Activated T-cell treated with anti-CD3 and anti-CD28 coated beads, Interleukin-2, amount 50 U/mL, for 4 hours (primary cell): ENCODE measurements at places on chromosomes 4 and X. TPM values are rescaled to one million over a fixed set of nuclear protein-coding genes. Genes with fewer than 3 reads are reported as not detected.

DNA sequence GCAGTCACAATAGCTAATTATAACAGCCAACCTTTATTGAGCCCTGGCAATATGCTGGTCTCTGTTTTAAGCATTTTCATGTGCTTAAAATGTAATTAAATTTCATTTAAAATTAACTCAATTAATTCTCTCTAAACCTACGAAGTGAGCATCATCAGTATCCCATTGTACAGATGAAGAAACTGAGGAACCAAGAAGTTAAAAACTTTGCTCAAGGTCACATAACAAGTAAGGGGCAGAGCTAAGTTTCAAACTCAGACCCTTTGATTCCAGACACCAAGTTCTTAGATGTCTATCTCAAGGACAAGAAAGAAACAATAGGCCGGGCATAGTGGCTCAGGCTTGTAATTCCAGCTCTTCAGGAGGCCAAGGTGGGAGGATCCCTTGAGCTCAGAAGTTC is 55.9 kb upstream of the NFKB1 start:
- no peak for DNase-seq

- DNase-seq = no peak
These were observed 1.4 kb upstream of the MAGED1 start for GRCh38 chrX:51891821-51892551.

DNA sequence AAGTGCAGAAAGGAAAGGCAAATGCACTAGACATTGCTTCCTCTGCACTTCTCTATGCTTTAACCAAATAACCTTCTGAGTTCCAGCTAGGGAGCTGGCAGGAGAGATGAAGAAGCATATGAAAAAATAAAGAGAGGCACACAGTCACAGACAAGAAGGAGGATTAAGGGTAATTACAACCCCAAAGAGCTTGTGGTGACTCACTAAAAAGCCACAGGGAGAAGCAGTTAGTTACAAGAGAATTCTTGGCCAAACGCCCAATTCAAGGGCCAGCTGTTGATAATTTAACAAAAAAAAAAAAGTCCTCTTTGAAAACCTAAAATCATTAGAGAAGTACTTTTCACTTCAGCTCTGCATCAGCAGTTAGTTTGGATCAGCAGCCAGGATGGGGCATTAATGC is 478.0 kb downstream of the KCNIP4 start:
- DNase-seq = no peak

GRCh38 chr4:16692046-16692445 is 206.4 kb downstream of the LDB2 start:
- no peak for DNase-seq

MPC1L gene
- total RNA-seq = not detected
